Stimulated activated CD4-positive, alpha-beta T cell treated with anti-CD3 and anti-CD28 coated beads, Interleukin-12 subunit alpha, Interleukin-12 subunit beta, amount 100 ng/mL, for 24 hours (primary cell): ENCODE measurements at places on chromosomes 5 and 9.

DNA sequence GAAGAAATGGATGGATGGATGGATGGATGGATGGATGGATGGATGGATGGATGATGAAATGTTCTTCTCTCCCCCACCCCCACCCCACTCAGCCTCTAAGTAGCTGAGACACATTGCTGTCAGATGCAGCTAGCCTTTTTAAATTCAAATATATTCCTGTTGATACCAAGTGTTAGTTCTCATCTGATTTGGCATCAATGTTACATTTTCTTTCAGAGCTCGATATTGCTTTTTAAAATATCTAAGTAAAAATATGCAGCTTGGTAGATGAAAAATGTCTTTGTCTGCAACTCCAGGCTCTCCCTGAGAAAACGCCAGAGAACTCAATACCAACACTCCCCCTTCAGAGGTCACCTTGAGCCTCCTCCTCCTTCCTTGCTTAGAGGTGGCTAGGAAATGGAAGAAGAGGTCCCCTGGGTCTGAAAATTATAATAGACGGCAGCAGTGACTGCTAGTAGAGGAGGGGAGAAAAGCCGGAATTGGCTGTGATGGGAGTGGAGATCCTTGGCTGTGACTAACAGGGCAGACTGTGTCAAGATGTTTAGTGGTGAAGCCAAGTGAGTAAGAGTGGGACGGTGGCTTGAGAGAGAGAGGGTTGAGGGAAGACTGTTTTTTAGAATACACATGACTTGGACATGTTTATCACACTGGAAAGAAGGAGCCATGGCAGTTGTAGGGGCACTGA, 156.0 kb downstream of the ZNF462 start:
- no peak for DNase-seq

GRCh38 chr5:124631874-124632550, 114.4 kb downstream of the ZNF608 start:
- DNase-seq, result no peak

DNA sequence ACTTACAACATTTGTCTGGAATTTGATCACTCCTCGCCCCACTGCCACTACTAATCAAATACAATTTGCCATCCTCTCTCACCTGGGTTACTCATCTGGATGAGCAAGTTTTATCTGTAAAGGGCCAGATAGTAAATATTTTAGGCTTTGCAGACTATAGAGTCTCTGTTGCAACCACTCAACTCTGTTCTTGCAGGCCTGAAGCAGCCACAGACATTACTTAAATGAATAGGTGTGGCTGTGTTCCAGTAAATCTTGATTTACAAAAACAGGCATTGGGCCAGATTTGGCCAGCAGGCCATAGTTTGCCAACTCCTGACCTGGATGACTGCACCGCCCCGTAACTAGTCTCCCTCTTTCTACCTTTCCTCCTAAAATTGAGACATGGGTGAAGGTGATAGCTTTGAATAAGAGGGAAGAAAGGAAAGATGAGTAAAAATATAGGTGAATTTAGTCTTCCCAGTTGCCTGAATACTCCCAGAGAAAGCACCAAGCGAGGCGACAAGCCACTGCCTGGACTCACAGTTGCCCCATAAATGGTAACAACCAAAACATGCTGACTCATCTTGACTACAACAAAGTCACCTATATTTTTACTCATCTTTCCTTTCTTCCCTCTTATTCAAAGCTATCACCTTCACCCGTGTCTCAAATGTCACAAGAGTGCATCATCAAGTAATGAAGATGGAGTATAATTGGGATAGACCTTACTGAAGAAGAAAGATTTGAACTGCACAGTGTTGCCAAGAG, 32.5 kb upstream of the SCAMP1 start:
- DNase-seq, result no peak

GRCh38 chr5:144093400-144093799, 77.1 kb downstream of the YIPF5 start:
- no peak for DNase-seq

- DNase-seq, result no peak
Measured at GRCh38 chr5:93621327-93621798, 38.3 kb downstream of the NR2F1 start.

DNA sequence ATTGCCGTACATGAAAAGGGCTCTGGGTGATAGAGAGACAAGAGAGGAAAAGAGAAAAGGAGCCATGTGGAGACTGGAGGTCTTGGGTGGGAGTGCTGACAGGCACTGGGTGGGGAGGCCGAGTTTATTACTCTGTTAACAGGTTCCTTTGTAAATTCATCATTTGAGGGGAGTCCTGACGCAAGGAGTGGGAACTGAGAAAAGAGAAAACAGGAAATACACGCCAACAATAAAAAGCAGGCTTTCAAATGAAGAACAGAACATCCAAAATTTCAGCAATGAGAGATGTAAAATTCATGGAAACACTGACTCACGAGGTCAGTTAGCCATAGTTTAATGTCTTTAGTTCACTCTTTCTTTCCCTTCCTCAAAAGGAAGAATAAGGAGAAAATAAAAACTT, 342.8 kb downstream of the TMEM167A start:
- no peak for DNase-seq

GRCh38 chr9:78470216-78470615, 173.3 kb downstream of the PSAT1 start:
- no peak for DNase-seq

- no peak for DNase-seq
Measured at GRCh38 chr9:83930881-83931280, 9.6 kb upstream of the KIF27 start.

GRCh38 chr9:91408475-91408874, 15.2 kb downstream of the NFIL3 start:
- no peak for DNase-seq

GRCh38 chr9:95197692-95198271, 119.7 kb downstream of the FANCC start:
- no peak for DNase-seq

GRCh38 chr5:117681431-117682254, 1107.0 kb upstream of the SEMA6A start:
- DNase-seq, result no peak

- no peak for DNase-seq
Measured at GRCh38 chr9:3689555-3689954, 163.8 kb upstream of the RFX3 start.
